Glomerular endothelial cell (primary cell): ENCODE measurements at places on chromosomes 3 and 15. TPM values are rescaled to one million over a fixed set of nuclear protein-coding genes. Genes with fewer than 3 reads are reported as not detected.

The AGTR1 gene
- 0.12 TPM in 1 of 2 replicates, not detected in the other for total RNA-seq

The SMAD6 gene
- 4.7 and 15.6 TPM in 2 replicates for total RNA-seq

The B3GALNT1 gene
- 9.2 and 10.6 TPM in 2 replicates for total RNA-seq

The PLXNB1 gene
- total RNA-seq = 35.3 and 35.4 TPM in 2 replicates

The TGM4 gene
- not detected in 2 replicates for total RNA-seq

The ANKUB1 gene
- total RNA-seq = not detected in 2 replicates

The RBM5 gene
- 63.9 and 151 TPM in 2 replicates for total RNA-seq

The C2CD4B gene
- 94.0 and 176 TPM in 2 replicates for total RNA-seq

The SLC15A2 gene
- 0.05 and 0.29 TPM in 2 replicates for total RNA-seq
